ENCODE measurements at places on chromosomes 2 and 18.

- DNase-seq = no peak
Observed at GRCh38 chr2:171447675-171448074, 13.6 kb downstream of the DCAF17 start.

GRCh38 chr2:61713457-61713856, 140.4 kb downstream of the FAM161A start:
- DNase-seq = no peak

DNA sequence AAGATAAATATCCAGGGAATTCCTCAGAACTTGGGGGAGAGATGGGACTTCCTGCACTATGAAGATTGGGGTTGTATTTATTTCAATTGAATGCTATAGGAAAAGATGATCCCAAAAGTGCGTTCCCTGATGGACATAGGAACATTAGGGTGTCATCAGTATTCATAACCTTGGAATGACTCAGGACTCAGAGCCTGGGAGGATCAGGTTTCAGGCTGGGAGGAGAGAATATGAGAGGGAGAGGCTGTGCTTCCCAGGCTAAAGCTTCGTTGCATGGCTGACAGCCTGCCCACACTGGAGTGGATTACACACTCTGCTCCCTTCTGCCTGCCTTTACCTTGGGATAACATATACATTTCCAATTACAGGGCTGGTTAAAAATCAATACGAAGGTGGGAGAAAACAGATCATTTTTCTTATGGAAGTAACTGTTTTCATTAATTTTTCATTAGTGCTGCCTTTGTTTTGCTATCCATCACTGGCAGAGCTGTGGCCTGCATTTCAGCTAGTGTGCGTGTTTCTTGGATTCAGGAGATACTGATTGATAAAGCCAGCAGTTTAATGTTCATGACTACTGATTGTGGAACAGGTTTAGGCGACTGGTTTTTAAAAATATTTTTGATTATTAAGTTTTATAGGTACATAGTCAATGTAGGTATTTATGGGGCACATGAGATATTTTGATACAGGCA, 118.7 kb downstream of the KCTD1 start:
- DNase-seq = no peak

DNA sequence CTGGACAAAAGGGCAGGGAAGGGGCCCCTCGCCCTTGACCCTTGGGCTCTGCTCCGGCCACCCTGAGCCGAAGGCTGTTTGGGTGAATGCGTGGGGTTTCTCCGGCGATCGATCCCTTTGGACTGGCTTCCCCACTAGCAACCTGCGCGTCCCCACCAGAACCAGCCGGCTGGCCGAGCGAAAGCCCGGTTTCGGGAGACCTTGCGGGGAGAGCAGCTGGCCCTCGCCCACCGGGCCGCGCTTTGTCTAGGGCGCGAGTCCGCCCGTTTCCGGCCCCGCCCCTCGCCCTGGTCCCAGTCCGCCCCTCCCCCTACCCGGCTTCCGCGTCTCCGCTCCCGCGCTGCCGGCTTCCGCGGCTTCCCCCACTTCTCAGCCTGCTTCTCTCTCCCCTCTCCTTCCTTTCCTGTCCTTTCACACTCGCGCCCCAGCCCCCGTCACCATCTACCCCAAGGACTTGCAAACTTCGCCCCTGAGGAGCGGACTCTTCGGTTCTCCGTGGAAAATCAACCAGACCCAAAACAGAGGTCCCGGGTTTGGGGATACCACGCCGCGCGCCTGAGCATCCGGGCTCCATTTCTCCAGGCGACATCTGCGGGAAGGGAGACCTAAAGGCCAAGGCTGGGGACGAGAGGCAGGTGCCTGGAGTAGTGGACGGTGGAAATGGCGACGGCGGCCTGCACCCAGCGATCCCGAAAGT, 48.0 kb upstream of the ATP6V1B1 start:
- DNase-seq = peak; percentile 34

DNA sequence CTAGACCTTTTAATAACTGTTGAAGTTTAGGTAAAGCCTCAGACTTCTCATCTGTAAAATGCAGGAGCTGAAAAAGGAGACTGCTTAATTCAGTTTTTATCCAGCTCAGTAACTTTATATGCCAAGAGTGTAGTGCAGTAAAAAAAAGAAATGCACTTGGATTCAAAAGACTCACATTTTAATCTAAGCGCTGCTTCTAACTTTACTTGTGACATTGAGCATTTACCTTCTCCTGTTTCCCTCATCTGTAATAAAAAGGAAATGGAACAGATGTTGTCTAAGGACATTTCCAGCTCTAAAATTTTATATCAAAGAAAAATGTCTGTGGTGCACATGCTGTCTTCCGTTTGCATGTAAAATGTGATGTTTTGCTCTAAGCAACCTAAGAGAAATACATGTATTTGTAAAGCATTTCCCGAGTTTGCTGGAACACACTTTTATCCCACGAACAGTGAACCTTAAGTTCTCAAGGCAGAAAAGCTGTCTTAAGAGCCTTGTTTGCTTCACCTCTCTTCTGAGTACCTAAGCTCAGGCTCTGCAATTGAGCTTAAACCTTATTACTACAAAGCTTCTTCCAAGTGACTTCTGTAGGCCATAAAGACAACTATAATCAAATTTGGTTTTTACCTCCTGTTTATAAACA, 24.2 kb upstream of the TANK start:
- DNase-seq = no peak

GRCh38 chr18:76142611-76143010, 352.4 kb downstream of the ZNF516 start:
- DNase-seq = no peak

DNA sequence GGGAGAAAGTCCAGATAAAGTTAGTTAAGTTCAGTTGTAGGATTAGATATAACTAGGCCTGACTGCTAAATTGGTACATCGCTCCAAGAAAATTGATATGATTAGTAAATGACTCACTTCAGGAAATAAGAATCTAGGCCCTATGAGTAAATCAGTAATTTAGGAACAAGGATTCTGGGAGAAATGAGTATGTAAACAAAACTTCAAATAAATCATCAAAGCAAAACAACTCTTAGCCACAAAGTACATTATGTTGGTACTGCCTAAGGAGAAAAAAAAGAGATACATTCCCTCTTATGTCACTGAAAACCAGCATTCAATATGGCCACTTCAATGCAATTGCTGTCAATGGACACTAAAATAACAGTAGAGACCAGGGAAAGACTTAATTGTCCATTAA, 529.1 kb downstream of the ZNF804A start:
- no peak for DNase-seq

DNA sequence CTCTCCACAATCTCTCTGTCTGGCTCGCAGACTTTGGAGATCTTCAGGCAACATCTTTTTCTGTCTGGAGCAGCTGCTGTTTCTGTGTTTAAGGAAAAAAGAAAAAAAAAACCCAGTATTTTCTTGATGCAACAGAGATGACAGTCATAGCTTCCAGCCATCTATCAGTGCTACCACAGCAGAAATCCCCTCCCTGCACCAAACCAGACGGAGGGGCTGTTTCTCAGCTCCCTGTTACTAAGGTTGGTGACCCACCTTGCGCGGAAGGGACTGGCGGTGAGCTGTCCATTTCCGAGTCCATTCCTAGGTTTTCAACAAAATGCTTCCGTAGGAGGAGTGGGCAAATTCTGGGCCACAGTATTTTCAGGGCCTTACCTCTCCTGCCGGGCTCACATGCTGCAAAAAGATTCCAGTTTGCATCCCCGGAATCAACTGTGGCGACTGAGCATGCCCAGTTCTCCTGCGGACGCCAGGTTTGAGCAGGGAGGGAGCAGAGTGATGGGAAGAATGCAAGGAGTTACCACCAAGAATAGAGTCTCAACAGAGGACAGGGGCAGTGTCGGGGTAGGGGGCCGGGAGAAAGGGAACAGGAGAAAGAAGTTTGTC, 1.2 kb downstream of the SLC4A10 start:
- DNase-seq = no peak

DNA sequence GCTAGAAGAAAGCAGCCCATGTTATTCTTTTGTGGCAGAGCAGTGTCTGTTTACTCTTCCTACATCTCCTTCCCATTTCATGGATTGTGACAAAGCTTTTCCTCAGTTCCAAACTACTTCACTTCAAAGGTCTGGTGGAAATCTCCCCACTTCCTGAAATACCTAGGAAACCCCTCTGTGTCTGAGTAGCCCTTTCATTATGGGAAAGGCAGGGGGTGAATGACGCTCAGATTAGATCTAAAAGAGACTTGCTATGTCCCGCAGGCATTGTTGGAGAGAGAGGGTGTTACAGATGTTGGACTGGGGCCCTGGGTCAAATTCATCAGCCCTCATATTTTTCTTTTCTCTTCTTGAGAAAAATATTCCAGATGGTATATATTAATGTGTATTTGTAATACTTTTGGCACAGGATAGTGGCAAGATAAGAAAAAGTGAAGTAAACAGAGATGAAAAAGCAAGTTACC, 675.0 kb downstream of the IRS1 start:
- no peak for DNase-seq

Measured in stimulated activated CD4-positive, alpha-beta T cell treated with anti-CD3 and anti-CD28 coated beads, Interleukin-12 subunit alpha, Interleukin-12 subunit beta, amount 100 ng/mL, for 48 hours (primary cell).